AG10803 (cell line): ENCODE measurements at places on chromosomes 6 and 20.

DNA sequence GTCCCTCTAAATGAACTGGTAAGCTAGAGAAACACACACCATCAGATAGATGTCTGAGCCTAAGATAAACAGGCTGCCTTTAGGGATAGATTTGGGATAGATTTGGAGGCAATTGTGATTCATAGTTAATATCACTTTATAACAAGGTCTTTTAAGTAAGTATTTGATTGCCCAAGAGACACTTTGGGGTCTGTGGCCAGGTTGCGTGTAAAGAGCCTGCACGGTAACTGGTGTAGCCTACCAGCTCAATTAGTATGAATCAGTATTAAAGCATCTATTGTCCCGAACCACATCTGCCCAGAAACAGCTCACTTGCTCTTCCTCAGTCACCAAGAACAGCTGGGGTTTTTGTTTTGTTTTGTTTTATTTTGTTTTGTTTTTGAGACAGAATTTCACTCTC, 193.3 kb downstream of the SASH1 start:
- peak; percentile 98 for DNase-seq

GRCh38 chr6:11789744-11790143, 11.1 kb upstream of the ADTRP start:
- DNase-seq = no peak

GRCh38 chr6:44778513-44778912, 391.0 kb downstream of the CDC5L start:
- no peak for DNase-seq

GRCh38 chr20:24018796-24019195, 30.2 kb upstream of the GGTLC1 start:
- DNase-seq = no peak

DNA sequence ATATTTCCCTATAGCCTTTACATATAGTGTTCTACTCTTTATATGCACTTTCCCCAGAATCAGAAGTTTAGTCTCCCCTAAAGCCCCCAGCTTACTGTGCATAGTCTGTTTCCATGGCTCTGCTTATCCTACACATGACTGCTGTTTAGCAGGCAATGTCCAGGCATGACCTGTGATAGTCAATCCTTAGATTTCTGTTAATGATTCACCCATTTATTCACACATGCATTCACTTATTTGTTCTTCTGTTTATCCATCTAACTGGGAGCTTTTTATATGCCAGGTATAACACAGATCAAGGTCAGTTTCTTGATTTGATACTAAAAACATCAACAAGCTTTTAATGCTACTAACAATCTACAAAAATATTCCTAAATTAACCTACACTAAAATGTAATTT, 300.8 kb downstream of the PHF3 start:
- no peak for DNase-seq

DNA sequence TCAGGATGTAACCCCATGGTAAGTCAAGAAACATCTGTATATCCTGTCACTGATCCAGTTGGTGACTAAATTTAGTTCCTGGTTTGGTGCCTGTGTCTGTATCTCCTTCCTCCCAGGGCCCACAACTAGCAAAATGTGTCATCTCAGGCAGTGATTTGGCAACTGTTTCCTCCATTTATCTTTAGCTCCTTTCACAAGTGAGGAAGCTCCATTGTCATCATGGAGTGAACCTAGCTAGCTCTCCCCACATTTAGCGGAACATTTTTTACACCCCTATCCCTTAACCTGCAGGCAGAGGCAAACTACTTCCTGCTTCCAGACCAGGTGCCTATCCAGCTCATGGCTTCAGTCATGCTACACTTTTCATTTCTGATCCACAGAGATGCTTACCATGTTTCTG, 99.5 kb downstream of the IPCEF1 start:
- no peak for DNase-seq

GRCh38 chr6:45754432-45754831, 261.2 kb downstream of the CLIC5 start:
- no peak for DNase-seq

DNA sequence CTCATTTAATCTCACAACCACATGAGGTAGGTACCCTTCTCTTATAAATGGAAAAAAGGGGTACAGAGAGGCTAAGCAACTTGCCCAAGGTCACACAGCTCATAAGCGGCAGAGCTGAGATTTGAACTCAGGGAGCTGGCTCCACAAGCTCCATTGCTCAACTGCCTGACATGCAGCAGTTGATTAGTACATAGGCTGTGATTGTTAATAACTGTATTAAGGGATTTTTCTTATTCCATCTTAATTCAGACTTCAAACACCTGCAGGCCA, 6.6 kb downstream of the CCN5 start:
- no peak for DNase-seq

DNA sequence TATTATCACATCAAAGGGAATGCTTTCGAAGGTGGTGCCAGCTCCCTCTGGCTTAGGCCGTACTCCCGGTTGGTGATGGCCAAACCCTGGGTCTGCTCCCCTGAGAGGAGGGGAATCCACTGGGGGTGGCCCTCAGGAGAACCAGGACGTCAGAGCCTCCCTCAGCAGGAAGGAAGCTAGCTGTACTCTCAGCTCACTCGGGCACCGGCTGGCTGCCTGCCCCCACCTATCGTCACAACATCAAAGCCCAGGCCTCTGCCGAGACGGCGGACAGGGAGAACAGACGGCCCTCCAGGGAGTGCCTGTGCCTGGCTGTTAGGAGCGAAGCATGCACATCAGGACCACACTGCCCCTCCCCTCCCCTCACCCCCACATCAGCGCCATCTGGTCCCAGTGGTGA, 9.2 kb upstream of the PGC start:
- no peak for DNase-seq

DNA sequence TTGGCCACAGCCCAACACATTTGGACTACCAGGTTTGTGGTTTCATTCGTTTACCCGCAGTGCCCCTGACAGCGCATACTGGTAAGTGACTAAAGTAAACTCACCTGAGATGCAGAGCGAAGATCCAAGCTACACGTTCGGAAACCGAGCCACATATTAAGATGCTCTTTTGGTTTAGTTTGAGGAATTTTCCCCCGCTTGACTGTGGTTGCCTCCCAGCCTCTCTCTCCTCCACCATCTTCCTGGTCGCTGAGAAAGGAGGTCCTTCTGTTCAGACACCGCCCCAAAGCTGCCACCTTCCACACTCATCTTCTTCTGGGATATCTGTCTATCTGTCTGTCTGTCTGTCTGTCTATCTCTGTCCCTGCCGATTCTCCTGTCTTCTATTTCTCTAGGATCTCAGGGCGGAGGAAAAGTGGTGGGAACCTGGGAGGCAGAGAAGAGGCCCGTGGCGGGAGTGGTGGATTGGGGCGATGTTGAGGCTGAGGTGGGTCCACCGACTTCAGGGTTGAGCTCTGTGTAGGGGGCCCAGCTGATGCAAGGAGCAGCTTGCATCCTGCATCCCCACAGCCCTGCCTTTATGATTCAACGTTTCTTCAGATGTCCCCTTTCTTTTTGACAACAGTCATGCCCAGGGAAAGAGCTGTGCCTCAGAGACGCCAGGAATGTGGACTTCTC, 196.9 kb upstream of the ZNF184 start:
- no peak for DNase-seq

DNA sequence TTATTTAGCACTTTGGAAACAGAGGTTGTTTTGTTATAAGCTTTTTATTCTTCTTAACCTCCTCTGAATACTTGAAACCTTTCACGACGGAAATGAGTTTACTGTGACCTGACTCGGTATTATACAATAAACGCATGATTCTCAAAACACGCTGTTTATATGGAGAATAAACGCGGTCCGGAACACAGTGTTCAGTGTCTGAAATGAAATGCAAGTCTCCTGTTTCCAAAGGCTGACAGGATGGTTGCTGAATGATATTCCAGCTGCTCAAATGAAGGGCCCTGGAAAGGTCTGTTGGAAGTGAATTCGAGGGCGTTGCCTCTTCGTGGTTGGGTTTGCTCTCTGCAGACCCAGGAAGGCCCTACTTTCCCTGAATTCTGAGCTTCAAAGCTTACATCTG, 83.4 kb downstream of the RSPH3 start:
- DNase-seq = no peak

DNA sequence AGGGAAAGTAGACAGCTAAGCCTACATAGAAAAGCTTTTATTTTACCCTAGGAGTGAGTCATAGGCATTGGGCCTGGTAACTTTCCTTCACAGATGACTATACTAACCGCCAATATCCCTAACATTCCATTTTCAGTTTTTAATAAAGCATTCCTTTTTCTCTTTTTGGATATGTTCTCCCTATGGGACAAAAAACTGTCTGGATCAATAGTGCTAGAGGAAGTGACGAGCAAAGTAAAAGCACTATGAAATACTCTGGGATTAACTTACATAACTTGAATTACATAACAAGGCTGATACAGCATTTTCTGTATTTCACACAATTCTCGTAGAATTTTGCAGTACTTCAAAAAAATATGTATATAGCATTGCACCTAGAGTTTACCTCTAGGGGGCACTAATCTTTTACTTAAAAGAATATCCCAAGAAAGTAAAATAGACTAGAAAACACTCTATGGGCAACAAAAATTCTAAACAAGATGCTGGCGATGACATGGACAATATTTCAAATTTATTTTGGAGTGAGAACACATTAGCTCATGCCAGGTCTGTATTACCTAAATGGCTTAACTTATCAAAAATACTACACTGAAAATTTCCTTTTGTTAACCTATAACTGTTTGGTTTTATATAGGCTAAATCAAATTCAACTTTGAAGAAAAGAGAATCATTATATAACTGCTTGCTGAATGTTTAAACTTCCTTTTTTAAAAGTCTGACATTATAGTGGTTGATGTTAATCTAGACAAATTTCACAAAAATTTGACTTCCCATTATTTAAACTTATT, 66.3 kb upstream of the DST start:
- DNase-seq = peak; percentile 85

DNA sequence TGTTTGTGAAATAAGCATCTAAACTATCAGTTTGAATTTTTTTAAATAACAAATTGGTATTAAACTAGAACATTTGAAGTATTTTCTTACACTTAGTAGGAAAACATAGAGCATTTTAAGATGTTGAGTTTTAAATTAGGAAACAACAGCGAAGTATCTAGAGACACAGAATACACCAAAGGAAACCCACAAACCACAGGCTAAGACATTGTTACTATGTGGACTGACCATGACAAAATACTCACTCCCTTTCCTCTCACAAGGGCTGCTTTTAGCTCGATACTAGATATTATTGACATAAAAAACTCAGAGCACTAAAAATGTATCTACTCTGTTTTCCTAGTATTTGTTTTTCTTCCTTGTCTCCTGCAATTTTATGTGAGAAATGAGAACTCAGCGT, 266.0 kb upstream of the CITED2 start:
- peak; percentile 29 for DNase-seq

- DNase-seq = no peak
These were observed 90.9 kb downstream of the BMP7 start for GRCh38 chr20:57175397-57176010.

GRCh38 chr6:65299236-65299635, 407.8 kb downstream of the EYS start:
- no peak for DNase-seq

DNA sequence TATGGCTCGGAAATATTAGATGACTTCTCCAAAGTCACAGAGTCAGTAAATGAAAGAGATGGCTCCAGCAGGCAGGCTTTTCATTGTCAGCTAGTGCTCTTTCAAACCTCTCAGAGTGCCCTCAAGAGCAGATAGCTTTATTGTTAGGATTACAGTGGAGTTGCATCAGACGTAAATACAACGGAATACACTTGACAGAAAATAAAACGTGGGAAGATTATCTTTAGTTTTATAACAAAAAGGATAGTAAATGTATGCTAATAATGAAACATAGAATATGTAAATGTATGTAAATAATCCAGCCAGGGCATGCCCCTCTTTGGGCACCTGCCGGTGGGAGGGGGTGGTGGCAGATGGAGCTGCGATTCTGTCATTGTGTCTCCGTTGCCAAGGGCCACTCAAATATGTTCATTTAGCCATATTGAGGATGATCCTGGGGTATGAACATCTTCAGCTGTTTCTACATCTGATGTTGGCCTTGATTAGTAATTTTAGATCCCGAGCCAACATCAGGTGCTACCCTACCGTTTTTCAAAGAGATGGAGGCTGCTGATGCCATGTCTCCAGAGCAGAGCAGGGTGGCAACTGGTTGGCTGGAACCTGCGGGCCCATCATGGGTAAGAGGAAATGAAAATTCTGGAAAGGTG, 358.3 kb upstream of the SULF2 start:
- DNase-seq = no peak

GRCh38 chr20:50238081-50238800, 47.6 kb downstream of the CEBPB start:
- DNase-seq = no peak

DNA sequence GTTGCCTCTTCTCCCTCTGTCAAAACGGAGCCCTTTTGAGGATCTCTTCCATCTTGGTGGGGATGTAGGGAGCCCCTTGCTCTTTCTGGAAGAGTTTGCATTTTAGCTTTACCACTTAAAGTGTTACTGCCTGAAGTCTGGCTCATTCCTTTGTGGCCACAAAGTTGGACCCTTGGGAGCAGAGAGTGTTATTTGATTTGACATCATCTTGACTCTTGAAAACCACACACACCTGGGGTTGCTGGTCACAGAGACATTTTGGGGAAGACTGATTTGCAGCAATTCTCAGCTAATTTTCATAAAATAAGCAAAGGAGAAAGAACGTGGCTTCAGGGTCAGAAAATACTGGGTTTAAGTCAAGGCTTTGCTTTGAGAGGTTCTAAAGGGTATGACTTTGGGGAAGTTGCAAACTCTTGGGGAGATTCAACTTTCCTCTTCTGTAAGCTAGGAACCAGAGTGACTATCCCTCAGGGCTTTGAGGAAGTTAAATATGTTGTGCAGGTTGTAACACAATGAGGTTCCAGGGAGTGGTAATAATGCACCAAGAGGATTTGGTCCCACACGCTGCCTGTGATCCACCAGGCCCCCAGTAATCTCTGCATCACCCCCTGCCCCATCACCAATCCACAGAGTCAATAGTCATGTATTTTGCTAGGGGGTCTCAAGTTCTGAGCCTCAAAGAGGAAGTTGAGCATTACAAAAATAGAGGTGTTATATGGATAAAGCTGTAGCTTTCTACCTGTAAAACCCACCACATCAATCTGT, 141.6 kb upstream of the SLC24A3 start:
- no peak for DNase-seq

- no peak for DNase-seq
These were observed 406.2 kb upstream of the JAG1 start for GRCh38 chr20:11080010-11080409.
